ENCODE measurements at places on chromosomes 6 and 20.

GRCh38 chr20:58918621-58919020 is 62.4 kb upstream of the NELFCD start:
- no peak overlapping the region for H3K27ac ChIP-seq
- no peaks in the 10 kb centered on the region for H3K36me3 ChIP-seq
- no peak overlapping the region for H3K4me3 ChIP-seq
- H3K4me1 ChIP-seq, result no peaks in the 10 kb centered on the region
- H3K27me3 ChIP-seq, result no peaks in the 10 kb centered on the region
- DNase-seq, result no peak

- no peak overlapping the region for H3K4me3 ChIP-seq
- H3K4me1 ChIP-seq, result no peaks in the 10 kb centered on the region
- H3K27ac ChIP-seq, result no peak overlapping the region
- no peak for DNase-seq
These were observed 12.5 kb upstream of the FERMT1 start for GRCh38 chr20:6135347-6135746.

GRCh38 chr20:43238266-43238665 is 48.6 kb upstream of the PTPRT start:
- DNase-seq, result no peak
- no peaks in the 10 kb centered on the region for H3K27me3 ChIP-seq
- no peak overlapping the region for H3K4me3 ChIP-seq
- H3K4me1 ChIP-seq, result no peaks in the 10 kb centered on the region

DNA sequence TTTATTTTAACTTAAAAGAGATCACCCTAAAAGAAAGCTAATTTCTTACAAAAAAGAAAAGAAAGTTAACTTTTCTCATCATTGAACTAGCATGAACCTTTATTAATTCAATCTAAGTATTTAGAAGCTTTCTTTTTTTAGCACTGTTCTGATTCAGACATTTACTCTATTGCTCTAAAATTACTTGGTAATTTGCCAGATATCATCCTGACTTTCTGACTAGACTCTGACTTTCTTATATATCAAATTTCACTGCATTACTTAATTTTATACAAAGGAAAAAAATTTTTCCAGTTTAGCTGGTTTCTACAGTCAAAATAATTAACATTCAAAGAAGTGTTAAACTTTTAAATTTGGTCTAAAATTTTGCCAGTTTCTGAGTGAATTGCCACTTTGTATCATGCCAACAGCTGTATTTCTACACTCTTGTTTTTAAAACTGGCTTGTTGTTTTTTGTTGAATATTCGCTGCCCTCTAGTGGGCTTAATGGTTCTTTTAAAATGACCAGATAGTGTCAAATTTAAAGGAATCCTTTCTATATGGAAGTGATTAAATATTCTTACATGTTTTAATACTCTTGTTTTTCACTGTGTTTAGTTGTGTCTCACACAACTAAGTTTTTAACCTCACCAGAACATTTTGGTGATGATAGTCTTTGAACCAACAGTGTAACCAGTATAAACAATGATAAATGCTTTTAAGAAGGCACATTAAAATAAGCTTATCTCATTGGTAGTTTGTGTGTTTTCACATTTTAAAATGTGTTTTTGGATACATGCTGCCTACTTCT is 102.0 kb downstream of the POPDC3 start:
- no peaks in the 10 kb centered on the region for H3K27me3 ChIP-seq
- no peaks in the 10 kb centered on the region for H3K36me3 ChIP-seq
- no peak overlapping the region for H3K4me3 ChIP-seq
- no peaks in the 10 kb centered on the region for H3K4me1 ChIP-seq

- H3K4me1 ChIP-seq, result no peaks in the 10 kb centered on the region
- no peak for DNase-seq
- no peak overlapping the region for H3K27ac ChIP-seq
- no peaks in the 10 kb centered on the region for H3K27me3 ChIP-seq
These were observed 6.5 kb upstream of the BNIP5 start for GRCh38 chr6:36343109-36343680.

DNA sequence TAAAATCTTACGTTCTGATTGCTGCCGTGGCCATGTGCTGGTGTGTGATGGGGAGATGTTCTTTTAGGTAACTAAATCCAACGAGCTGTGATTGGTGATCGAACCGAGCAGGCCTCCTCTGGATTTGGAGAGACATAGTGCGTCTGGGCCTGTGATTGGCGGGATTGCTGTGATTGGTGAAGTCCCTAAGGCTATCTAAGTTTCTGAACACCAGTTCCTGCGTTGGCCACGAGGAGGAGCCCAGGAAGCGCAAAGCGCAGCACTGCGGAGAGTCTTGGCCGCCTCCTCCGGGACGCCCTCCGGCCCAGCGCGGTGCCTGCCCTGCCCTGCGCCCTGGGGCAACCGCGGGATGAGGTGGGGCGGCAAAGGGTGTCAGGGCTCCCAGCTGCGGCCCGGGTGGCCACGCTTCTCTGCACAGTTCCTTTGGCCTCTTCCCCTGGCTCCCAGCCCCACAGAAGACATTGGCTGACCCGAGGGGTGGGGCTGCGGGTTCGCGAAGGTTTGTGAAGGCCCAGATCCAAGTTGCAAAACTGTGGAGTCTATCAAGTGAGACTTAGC is 33.0 kb downstream of the HNF4A start:
- no peaks in the 10 kb centered on the region for H3K36me3 ChIP-seq
- no peaks in the 10 kb centered on the region for H3K27me3 ChIP-seq
- no peaks in the 10 kb centered on the region for H3K4me1 ChIP-seq
- H3K4me3 ChIP-seq, result no peak overlapping the region
- no peak overlapping the region for H3K27ac ChIP-seq

DNA sequence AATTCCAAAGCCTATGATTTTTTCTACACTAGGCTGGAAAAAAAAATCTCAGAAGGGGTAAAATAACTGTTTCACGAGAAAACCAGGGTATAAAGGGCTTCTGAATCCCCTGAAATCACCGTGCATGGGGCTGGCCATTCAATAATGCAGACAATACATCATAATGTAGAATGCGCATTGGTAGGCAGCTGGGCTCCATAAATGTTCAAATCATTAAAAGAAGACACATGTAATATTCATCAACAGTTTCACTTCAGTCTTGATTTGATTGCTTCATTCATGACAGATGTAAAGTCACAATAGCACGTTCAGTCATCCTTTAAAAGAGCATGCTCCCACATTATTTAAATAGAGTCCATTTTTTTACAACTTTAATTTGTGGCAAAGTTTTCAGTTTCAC is 20.5 kb downstream of the PTCHD4 start:
- no peaks in the 10 kb centered on the region for H3K36me3 ChIP-seq
- no peak for DNase-seq
- H3K4me3 ChIP-seq, result no peak overlapping the region
- H3K27me3 ChIP-seq, result no peaks in the 10 kb centered on the region
- H3K4me1 ChIP-seq, result no peaks in the 10 kb centered on the region

GRCh38 chr20:35575958-35576357 is 34.1 kb downstream of the ERGIC3 start:
- H3K4me1 ChIP-seq, result no peaks in the 10 kb centered on the region
- H3K4me3 ChIP-seq, result no peak overlapping the region
- peak; percentile 23 for DNase-seq
- H3K27ac ChIP-seq, result no peak overlapping the region

DNA sequence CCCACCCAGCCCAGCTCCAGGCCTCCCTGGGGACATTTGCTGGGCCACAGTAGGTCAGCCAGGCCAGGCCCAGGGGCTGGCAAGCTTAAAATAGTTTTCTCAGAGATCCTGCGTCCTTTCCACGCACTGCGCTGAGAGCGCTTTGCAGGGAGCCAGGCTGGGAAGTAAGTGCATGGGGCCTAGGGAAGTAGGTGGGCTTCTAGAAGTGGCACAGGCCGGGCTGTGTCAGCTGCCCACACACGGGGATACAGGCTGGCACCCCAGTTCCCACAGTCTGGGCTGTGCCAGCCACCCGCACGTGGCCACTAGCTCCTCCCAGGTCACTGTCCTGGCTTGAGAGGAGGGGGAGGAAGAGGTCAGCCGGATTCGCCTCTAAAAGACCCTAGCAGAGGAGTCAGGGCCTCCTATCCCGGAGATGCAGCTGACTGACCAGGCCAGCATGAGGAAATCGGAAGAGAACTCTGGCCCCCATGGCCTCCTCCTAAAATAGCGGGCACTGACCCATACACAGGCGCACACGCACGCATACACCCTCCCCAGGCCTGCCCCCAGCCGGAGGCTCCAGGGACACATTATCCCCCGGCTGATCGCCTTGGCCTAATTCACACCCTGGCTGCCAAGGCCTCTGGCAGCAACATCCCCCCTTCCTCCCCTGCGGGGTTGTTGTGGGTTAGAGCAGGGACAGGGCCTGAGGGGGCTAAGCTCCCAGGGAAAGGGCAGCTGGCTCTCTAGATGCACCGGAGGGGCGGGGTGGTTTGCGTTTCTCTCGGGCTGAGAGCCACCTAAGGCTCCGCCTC is 5.4 kb downstream of the SLCO4A1 start:
- no peak for DNase-seq
- no peak overlapping the region for H3K4me3 ChIP-seq
- H3K27me3 ChIP-seq, result no peaks in the 10 kb centered on the region
- H3K36me3 ChIP-seq, result no peaks in the 10 kb centered on the region
- no peaks in the 10 kb centered on the region for H3K4me1 ChIP-seq

GRCh38 chr6:168528474-168529095 is 87.6 kb downstream of the SMOC2 start:
- H3K4me1 ChIP-seq, result peaks cover 2% of the 10 kb centered on the region
- no peak for DNase-seq
- peak overlapping the region; percentile 6 for H3K27ac ChIP-seq
- H3K27me3 ChIP-seq, result no peaks in the 10 kb centered on the region

DNA sequence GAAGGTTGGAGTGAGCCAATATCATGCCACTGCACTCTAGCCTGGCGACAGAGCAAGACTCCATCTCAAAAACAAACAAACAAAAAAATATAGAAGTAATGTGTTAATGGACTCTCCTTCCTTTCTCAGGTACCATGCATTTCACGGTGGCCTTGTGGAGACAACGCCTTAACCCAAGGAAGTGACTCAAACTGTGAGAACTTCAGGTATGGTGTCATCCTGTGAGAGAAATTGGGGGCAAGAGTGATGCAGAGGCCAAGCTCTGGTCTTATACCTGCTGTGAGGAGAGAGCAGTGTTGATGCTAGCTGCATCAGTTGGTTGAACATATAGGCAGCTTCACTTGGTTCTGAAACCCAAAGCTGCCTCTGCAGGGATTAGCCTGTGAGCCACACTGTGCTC is 6.2 kb downstream of the ITCH start:
- no peak overlapping the region for H3K27ac ChIP-seq
- no peak for DNase-seq
- H3K27me3 ChIP-seq, result no peaks in the 10 kb centered on the region
- H3K4me3 ChIP-seq, result no peak overlapping the region
- H3K36me3 ChIP-seq, result peaks cover 6% of the 10 kb centered on the region
- H3K4me1 ChIP-seq, result no peaks in the 10 kb centered on the region

GRCh38 chr20:54122189-54122588 is 51.6 kb downstream of the CYP24A1 start:
- no peaks in the 10 kb centered on the region for H3K27me3 ChIP-seq
- H3K4me1 ChIP-seq, result no peaks in the 10 kb centered on the region
- no peaks in the 10 kb centered on the region for H3K36me3 ChIP-seq
- H3K4me3 ChIP-seq, result no peak overlapping the region
- DNase-seq, result no peak
- no peak overlapping the region for H3K27ac ChIP-seq

- no peak overlapping the region for H3K27ac ChIP-seq
- H3K27me3 ChIP-seq, result no peaks in the 10 kb centered on the region
- no peaks in the 10 kb centered on the region for H3K4me1 ChIP-seq
- no peak overlapping the region for H3K4me3 ChIP-seq
- no peak for DNase-seq
- H3K36me3 ChIP-seq, result no peaks in the 10 kb centered on the region
These were observed 31.4 kb downstream of the FYN start for GRCh38 chr6:111841822-111842221.

GRCh38 chr6:76861403-76861802 is 601.9 kb downstream of the HTR1B start:
- no peaks in the 10 kb centered on the region for H3K36me3 ChIP-seq
- no peak overlapping the region for H3K4me3 ChIP-seq
- H3K4me1 ChIP-seq, result no peaks in the 10 kb centered on the region
- DNase-seq, result no peak
- H3K27ac ChIP-seq, result no peak overlapping the region

- H3K27me3 ChIP-seq, result no peaks in the 10 kb centered on the region
- DNase-seq, result no peak
These were observed 28.9 kb downstream of the CLIC5 start for GRCh38 chr6:45986746-45987274.

DNA sequence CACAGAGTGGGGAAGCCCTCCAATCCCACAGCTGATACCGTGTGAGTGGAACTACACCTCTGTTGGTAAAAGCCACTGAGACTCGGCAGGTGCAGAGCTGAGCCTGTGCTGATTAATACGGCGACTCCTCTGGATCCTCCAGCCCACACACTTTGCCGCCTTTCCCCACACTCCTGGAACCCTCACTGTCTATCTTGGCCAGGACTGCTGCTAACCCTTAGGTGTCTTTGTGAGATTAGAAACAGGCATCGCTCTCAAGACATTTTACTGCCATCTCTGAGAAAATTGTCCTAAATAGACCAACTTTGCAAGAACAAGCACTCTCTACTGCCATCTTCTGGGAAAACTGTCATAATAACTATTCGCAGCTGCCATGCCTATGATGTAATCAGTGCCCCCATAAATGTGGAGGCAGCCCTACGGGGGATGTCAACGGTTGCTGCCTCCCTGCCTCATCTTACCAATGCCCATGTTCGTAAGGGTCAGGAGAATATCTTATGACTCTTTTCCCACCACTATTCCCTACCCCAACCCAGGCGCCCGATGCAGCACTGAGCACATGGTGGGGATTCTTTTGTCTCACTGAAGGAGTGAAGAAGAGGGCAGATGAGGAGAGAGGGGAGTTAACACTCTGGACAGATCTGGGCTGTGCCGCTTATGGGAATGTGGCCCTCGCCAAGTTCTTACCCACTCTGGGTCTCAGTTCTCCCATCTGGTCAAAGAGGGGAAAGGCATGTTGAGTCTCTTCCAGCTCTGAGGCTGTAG is 26.1 kb upstream of the KCNB1 start:
- no peak overlapping the region for H3K4me3 ChIP-seq
- H3K27me3 ChIP-seq, result no peaks in the 10 kb centered on the region

Measured in aorta (tissue), 5 donors.